ENCODE measurements at places on chromosomes 1 and 21.

- no peak for DNase-seq
Measured at GRCh38 chr21:16800536-16801275, 712.1 kb upstream of the CXADR start.

DNA sequence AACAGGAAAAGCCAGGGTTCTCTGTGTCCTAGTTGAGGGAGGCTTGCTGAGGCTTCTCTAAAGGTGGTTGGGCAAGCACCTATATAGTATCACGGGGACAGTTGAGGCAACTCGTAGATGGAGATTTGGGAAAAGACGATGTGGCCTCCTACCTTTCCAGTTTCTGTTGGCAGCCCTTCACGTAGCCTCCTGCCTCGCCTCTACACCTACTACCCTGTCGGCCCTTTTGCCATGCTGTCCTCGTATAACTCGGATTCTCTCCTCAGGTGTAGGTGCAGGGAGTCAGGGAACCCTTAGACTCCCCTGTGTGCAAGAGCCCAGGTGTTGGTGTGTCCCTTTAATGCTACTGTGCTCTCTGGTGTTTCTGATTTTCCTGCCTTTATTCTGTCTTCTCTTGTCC, 10.3 kb downstream of the ZNF692 start:
- DNase-seq: no peak

- DNase-seq: peak; percentile 5
Measured at GRCh38 chr1:184513966-184514365, 127.1 kb downstream of the C1orf21 start.

DNA sequence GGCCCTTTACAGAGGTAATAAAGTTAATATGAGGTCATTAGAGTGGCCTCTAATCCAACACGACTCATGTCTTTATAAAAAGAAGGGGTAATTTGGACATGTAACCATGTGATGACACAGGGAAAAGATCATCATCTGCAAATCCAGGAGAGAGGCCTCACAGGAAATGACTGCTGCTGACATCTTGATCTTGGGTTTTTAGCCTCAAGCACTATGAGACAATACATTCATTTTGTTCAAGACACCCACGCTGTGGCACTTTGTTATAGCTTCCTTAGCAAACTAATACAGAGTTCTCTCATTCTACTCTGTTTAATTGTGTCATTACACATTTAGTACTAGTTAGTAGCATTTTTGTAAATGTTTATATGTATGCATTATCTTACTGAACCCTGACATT, 64.0 kb upstream of the RUNX1 start:
- DNase-seq: no peak

- DNase-seq: no peak
Measured at GRCh38 chr1:65629788-65630187, 162.9 kb upstream of the PDE4B start.

DNA sequence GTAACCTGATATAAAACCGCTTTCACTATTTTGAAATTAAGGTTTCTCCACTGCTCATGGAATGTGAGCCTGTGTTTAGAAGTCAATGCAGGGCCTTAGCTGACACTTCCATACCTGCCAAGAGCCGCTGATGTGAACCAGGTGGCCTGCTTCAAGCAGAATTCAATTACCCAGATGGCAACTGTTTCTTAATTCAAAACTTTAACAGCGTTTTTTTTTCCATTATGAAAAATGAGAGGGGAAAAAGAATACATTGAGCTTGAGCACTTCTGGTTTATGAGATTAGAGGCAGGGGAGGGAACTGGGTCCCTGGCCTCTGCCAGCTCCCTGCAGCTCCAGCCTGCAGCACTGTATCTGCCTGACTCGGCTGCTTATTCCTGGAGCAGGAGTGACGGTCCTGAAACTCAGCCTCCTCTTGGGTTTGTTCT, 7.7 kb upstream of the ATP1A1 start:
- DNase-seq: no peak

DNA sequence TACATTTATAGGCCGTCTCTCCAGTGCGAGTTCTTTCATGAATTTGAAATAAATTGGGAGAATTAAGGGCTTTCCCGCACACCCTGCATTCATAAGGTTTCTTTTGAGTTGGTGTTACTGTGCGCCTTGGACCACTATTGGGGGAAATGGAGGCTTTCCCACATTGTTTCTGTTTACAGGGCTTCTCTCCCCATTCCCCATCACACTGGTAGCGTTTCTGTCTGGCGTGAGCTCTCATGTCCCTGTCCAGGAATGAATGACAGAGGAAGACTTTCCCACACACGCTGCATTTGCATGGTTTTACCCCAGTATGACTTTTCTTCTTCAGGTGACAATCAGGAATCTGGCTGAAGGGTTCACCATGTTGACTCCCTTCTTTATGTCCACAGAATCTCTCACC, 65.0 kb downstream of the UCHL5 start:
- DNase-seq: no peak

- DNase-seq: no peak
Measured at GRCh38 chr21:41167348-41168342, at the start of gene BACE2. Gene BACE2 (plus strand): TSS chr21:41168160. CDS start chr21:41168264, 104 bp downstream.

DNA sequence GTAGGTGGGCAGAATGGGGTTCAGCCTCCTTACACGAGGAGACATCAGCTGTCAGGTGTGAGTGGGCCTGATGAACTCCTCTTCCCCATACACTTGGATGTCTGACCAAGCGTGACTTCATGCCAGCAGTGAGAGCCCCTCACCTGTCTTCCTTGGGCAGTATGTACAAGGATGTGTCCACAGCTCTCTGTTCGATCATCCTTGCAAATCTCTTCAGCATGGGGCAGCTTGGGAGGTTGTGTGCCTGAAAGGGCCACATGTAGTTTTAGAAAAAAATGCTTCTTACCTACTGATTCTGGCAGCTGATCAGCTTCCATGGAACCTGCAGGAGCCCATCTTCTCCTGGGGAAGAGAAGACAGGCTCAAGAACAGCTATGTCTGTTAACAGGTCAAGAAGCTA, 18.0 kb downstream of the ACP6 start:
- no peak for DNase-seq

DNA sequence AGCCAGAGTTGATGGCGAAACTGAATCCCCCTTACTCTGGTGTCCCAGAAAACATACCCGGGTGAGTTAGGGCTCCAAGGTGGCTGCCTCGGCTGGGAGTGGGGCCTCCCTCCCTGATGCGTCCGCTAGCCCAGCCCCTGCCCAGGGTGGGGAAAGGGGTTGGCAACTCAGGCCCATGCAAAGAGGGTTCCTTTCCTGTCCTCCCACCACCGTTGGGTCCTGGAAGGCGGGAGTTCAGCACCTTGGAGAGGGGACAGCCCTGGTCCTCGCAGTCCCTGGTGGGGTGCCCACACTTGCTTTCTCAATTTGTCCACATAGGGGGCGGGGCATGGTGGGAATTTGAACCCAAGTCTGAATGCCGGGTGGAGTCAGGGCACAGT, 6.1 kb downstream of the SRM start:
- DNase-seq: no peak

GRCh38 chr1:202279806-202280205, 61.9 kb downstream of the UBE2T start:
- no peak for DNase-seq

- no peak for DNase-seq
Measured at GRCh38 chr1:22694172-22694571, 16.5 kb upstream of the EPHB2 start.

DNA sequence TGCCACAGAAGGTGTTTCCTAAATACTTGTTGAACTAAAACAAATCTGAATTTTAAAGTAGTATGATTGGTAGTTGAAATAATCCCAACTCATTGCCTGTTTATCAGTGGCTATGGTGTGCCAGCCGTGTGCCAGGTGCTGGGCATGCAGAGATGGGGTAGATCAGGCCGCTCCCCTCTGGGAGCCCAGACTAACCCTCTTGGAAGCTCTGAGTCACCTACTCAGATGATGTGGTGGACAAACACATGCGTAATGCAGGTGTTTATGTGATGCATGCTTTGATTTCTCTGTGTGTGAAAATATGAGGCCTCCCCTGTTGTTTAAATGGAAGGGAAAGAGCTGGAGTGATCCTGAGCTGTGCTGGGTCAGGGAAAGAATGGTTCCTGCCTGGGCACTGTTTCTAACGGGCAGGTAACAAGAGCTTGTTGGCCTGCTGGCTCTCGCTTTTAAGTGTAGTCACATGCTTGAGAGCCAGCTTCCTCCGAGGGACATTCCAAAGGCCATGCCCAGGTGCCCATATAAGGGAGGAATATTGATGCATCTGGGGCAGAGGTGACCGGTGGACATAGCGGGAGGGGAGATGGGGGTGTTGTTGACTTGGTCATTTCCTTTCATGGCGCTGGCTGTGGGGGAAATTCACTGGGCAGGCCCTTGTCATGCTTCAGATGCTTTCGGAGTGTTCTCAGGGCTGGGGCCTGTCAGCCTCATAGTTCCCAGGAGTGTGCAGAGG, 10.2 kb downstream of the MFN2 start:
- no peak for DNase-seq

GRCh38 chr1:182193908-182194550, 132.5 kb upstream of the ZNF648 start:
- DNase-seq: no peak

GRCh38 chr1:157955857-157956256, 37.6 kb upstream of the KIRREL1 start:
- no peak for DNase-seq

GRCh38 chr1:1942753-1943656, 23.9 kb upstream of the TMEM52 start:
- DNase-seq: no peak

GRCh38 chr1:89910780-89911179, 84.1 kb upstream of the ZNF326 start:
- peak; percentile 97 for DNase-seq

DNA sequence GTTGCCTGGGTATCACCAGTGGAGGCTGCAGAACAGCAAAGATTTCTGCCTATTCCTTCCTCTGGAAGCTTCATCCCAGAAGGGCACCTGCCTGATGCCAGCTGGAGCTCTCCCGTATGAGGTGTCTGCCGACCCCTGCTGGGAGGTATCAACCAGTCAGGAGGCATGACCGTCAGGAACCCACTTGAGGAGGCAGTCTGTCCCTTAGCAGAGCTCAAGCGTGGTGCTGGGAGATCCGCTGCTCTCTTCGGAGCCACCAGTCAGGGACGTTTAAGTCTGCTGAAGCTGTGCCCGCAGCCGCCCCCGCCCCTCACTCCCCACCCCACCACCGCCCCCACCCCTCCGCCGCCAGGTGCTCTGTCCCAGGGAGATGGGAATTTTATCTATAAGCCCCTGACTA, 23.1 kb upstream of the HFM1 start:
- DNase-seq: no peak

DNA sequence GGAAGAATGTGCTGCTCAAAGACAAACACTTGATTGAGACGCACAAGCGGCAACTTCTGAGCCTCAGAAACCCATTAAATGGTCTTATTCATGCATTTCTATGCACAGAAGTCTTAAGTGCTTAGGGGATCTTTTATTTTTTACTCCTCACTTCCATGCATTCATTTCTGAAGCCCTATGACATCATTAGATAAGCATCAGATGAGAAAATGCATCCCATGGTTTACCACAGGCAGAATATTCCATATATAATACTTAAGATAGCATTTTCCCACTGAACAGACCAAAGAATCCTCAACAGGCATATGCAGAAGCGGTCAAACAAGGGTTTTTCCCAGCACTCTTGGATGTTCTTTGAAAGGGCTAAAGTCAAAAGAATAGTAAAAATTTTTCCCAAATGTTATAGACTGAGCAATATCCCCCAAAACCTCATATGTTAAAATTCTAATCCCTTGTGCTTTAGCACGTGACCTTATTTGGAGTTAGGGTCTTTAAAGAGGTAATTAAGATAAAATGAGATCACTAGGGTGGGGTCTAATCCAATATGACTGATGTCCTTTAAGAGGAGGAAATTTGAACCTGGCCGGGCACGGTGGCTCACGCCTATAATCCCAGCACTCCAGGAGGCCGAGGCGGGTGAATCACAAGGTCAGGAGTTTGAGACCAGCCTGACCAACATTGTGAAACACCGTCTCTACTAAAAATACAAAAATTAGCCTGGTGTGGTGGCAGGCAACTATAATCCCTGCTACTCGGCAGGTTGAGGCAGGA, 22.6 kb upstream of the FAM89A start:
- no peak for DNase-seq

DNA sequence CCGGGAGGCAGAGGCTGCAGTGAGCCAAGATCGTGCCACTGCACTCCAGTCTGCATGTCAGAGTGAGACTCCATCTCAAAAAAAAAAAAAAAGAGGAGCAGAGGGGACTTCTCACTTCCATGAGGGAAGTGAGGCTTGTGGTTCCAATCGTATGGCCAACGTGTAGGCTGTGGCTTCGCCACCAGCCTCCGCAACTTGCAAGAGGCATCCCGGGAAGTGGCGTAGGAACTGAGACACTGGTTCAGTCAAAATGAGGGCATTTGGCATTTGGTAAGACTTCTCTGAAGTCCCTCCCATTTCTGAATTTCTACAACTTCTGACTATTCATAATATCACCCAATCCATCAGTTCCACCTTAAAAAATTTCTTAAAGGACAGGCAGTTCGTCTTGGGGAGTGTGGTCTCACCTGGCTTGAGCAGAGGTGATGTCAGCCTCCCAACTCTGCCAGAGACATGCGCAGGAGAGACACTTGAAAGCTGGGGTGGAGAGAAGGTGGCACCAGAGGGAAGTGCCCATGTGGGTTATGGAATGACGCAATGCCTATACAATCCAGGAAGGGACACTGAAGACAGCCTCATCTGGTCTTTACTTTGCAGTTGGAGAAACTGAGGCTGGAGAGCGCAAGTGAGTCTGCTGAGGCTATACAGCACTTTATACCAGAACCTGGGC, 17.2 kb downstream of the KAZN start:
- DNase-seq: no peak

GRCh38 chr1:62285440-62285839, 33.8 kb downstream of the KANK4 start:
- DNase-seq: no peak

GRCh38 chr21:45299864-45300785, 12.4 kb upstream of the POFUT2 start:
- no peak for DNase-seq

DNA sequence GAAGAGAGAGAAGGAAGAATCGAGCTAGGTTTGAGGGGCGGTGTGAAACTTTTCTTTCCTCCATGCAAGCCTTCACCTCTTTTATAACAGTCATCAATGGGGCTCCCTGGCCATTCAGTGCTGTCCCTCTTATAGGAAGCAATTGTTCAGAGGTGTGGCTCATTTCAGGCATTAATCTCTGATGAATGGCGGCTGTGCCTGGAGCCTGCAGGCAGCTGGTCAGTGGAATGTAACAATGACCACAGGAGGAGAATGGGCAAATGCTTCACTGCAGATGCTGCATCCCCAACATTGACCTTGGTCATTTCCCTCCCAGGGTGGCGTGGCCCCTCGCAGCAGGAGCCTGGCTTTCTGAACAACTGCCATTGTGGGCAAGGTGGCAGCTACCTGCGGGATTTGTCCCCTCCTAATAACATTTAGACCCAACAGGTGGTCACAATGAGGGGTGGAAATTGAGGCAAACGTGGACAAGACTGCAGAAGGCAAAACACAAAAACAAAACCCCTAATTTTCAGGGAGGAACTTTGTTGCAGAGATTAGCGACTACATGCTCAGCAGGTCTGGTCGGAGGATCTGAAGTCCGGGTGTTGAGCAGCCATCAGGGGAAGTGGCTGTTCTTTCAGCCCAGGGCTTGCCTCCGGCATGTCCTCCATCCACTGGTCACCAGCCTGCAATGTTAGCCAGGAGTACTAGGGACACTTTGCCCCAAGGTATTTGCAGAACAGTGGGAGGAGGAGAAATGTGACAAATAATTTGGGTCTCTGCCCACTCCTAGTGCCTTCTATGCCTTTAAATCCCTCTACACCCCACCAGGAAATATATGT, 97.3 kb upstream of the PAXBP1 start:
- DNase-seq: no peak

Data from HS-27A (cell line).